Stomach (tissue), 19 donors: ENCODE measurements at places on chromosomes 12 and 14.

- no peak for DNase-seq
Observed at GRCh38 chr14:61780125-61780524, 17.9 kb downstream of the SNAPC1 start.

- DNase-seq: peak; percentile 13
Observed at GRCh38 chr12:28855761-28856310, 293.2 kb upstream of the FAR2 start.

DNA sequence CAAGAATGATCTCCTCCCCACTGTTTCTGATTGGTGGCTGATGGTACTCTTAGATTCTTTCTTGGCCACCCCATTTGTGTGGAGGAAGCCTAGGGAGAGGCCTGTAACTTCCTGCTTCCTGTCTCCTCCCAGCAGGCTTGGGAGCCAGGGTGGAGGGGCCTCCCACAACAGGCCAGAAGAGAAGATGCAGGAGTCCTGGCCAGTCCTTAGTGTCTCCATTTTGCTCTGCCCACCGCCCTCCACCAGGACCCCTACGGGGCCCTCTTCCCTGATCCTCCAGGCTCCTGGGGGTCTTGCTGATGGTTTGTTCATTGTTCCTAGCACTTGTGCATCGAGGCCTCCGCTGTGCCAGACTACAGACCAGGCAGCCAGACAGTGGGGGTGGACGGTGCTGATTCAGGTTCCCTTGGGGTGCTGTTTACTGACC, 6.8 kb downstream of the TSPAN9 start:
- DNase-seq: no peak

DNA sequence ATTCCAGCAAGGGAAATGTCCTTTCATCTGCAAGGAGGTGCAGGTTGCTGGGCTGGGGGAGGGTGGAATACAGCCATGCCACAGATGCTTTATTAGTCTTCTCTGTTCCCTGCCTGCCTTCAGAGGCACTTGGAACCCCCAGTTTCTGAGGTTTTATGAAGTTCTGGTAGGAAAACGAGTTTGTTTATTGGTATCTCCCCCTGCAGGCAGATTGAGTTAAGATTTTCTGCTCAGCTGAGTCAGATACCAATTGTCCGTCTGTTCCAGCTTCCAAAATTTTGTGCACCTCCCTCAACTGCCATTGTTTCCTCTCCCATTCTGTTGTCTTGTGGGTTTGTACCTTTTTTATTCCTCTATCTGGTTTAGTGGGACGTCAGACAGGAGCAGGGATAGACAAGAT, 155.6 kb downstream of the ETV6 start:
- DNase-seq: no peak

- peak; percentile 48 for DNase-seq
Observed at GRCh38 chr12:95102916-95103671, 29.7 kb upstream of the NR2C1 start.
